DMS53 (cell line): ENCODE measurements at places on chromosomes 1 and 21.

- peak; percentile 82 for DNase-seq
These were observed 119.1 kb downstream of the USP25 start for GRCh38 chr21:15848634-15849560.

DNA sequence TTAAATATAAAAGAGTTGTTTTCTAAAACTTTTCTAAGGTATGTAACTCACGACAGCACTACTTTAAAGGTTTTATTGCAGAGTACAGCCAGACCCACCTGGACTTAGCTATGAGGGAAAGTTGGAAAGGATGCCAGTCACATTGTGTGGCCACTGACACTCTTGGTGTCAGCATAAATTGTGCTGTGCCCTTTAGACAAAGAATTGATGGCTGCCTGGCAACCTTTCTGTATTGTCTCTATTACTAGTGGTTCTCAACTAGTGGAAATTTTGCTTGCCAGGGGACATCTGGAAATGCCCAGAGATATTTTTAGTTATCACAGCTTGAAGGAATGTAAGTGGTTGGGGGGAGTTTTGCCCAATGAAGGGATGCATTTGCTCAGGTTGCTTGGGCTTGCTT lies 117.5 kb upstream of the APP start:
- no peak for DNase-seq

- DNase-seq, result no peak
These were observed 545.2 kb downstream of the LTN1 start for GRCh38 chr21:28447462-28447861.

DNA sequence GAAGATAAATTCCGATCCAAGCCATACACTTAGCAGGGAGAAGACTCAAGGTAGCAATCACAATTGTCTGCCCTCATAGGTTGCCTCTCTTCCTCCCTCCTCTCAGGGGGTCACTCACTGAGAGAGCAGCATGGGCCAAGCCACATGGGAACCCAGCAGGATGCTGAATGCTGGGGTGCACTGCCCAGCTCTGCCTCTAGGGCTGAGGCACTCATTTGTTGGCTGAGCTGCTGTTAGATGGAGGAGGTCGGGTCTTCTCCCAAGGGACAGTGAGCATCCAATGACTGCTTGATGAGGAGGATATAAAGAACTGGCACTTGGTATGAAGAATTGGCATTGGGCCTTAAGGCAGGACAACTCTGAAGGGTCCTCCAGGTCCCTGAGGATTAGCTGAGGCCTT lies 418.8 kb downstream of the SIPA1L2 start:
- peak; percentile 51 for DNase-seq

- DNase-seq, result peak; percentile 77
These were observed 13.9 kb downstream of the PALMD start for GRCh38 chr1:99659755-99660210.

DNA sequence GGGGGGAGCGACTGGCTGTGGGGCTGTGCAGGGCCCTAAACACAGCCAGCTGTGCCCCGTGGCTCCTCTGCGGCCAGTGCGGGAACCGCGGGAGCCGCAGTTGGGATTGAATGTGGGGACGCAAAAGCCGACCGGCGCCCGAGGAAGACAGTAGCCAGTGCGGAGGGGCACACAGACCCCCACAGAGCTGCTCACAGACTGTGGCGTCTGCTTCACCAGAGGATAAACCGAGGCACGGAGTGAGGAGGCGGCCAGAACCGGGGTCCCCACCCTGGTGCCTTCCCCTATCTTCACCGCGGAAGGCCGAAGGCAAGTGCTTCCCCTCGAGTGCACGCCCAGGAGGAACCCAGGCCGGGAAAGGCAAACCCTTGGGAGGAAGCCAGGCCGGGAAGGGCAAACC lies 8.7 kb upstream of the TMEM52 start:
- no peak for DNase-seq

DNA sequence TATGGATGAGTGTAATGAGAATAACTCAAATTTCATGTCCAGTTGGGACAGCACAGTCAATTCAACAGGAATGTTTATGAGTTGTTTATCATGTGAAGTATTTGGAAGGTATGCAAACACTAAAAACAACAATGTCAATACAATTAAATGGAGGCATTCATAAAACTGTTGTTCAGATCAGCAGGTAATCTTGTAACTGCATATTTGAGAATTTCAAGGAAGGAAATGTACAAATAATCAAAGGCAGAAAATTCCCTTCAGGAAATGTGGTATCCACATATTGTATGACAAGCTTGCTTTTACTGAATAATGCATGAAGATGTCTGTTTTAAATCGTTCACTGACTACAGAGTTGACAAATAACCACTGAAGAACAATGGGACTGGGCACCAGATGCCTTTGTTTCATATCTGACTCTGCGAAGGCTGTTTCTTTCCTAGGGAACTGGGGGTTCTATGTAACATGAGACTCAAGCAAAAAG lies 198.3 kb downstream of the LTN1 start:
- DNase-seq, result no peak

- no peak for DNase-seq
These were observed 29.0 kb downstream of the POU2F1 start for GRCh38 chr1:167249702-167250101.

- no peak for DNase-seq
These were observed 302.0 kb downstream of the SIPA1L2 start for GRCh38 chr1:232327899-232328298.

DNA sequence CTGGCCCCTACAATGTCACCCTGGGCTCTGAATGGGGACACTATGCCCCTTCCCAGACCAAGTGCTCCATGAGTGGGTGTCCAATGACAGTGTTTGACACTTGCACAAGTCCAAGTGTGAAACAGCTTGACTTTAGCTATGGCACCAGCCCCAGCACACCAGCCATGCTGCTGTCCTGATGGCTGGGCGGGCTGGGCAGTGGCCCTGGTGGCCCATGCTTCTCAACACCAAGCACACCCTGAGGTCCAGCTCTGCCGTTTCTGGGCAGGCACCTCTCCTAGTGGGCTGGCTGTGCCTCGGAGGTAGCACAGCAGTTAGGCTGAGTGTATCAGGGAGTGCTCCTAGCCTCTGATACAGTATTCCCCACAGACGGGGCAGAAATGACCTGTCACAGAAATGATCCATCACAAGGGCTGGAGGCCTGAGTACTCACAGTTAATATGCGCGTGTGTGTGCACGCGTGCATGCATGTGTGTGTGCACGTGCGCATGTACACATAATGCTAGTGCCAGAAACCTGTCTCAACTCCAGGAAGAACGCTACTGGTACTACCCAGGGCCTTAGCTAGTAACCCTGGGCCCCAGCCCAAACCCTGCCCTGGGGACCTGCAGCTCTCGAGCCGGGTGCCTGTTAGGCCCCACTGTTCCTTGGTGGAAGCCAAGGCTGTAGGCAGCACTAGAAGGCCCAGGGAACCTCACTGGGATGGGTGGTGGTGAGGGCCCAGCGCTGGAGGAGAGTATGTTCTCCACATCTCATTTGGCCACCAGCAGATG lies 134.0 kb downstream of the DMRTB1 start:
- no peak for DNase-seq

DNA sequence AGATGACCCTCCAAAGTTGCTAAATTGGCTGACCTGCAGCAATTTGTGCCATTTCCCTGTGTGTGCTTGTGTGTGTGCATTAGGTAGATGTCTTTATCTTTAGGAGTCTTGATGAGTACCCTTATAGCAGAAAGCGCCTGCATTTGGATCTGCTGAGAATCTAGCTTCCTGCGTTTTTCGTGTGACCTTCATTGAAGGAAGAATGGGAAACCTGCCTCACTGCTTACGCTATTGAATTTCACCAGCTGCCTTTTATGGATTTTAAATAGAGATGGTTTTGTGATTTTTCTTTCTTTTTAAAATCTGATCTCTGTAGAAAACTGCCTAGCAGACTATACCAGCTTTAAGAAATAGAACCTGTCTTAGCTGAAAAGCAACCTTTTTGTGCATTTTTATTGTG lies 124.5 kb downstream of the CACHD1 start:
- DNase-seq, result no peak

GRCh38 chr1:27832762-27833161 lies 2.2 kb downstream of the PPP1R8 start:
- no peak for DNase-seq

GRCh38 chr21:34914239-34914638 lies 134.9 kb downstream of the RUNX1 start:
- DNase-seq, result no peak

GRCh38 chr21:43322805-43323204 lies 104.1 kb downstream of the SIK1 start:
- no peak for DNase-seq

- no peak for DNase-seq
These were observed 280.2 kb downstream of the PTGER3 start for GRCh38 chr1:70767377-70767776.

- no peak for DNase-seq
These were observed 131.8 kb upstream of the SGIP1 start for GRCh38 chr1:66402194-66402593.

- no peak for DNase-seq
These were observed 373.8 kb downstream of the HHAT start for GRCh38 chr1:210702506-210702905.

- no peak for DNase-seq
These were observed 7.3 kb downstream of the PFKL start for GRCh38 chr21:44306936-44307704.

DNA sequence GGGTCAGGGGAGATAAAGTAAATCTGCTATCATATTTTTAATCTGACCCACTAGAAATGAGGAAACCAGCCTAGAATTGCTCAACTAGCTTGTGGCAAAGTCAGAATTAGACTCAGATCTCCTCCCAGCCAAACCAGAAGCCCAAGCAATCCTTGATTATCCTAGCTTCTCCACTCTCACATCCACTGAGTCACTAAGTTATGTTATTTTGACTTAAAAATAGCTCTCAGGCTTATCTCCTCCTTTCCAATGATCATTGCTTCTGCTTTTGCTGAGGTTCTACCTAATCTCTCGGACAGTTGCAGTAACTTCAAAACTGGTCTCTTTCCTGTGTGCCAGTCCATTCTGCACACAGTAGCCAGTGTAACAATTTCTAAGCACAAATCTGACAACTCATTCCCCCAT lies 22.9 kb downstream of the OVAAL start:
- no peak for DNase-seq

DNA sequence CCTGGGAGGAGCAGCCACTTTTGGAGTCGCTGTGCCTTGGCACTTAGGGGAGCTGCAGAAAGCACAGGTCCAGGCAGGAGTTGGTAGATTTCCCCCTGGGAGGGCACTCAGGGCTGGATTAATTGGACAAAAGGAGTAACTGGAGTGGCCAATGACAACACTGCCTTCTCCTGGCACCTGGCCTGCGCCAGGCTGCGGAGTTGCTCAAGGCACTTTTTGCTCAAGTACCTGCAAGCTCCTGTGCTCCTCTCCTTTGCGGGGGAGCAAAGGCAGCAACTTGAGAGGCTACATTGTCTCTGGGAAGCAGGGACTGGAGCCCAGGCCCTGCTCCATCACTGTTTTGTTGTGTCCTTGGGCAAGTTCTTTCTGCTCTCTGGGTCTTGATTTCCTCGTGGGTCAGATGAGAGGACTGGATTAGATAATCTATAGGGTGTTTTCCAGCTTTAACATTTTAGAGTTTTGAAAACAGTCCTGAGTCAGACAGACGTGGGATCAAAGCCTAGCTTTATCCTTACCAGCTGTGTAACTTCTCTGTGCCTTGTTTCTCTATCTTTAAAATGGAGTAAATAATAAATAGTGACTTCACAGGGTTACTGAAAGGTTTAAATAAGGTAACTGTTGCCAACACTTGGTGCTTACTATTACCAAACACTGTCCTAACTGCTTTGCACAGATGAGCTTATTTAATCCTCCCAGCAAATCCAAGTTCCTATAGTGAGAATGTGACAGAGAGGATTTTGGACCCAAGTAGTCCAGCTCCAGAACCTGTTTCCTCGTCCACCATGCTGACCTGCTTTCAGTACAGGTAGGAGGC lies 18.0 kb upstream of the GRHL3 start:
- no peak for DNase-seq

- DNase-seq, result no peak
These were observed 964.6 kb downstream of the BRINP3 start for GRCh38 chr1:189513091-189513490.

DNA sequence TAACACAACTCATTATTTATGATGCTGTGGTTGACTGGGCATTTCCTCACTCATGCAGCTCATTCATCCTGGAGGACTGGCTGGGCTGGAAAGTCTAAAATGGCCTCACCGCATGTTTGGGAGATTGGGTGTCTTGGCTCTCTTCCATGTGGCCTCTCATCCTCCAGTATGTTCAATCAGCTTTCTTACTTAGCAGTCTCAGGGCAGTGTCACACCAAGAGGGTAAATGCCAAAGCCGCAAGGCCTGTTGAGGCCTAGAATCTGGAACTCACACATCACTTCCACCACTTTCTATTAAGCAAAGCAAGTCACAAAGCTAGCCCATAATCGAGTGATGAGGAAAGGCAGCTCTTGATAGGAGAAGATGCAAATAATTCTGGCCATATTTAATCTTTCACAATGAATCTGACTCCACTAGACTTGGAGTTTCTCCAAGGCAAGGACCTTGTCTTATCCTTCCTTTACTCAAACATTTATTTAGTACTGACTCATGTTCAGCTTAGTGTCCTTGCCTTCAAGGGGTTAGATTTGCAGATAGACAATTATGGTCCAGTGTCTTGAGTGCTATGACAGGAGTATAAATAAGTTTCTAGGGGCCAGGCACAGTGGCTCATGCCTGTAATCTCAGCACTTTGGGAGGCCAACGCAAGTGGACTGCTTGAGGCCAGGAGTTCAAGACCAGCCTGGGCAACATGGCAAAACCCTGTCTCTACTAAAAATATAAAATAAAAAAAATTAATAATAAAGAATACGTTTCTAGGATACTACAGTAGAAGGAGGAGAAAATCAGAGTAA lies 45.1 kb downstream of the TMEM53 start:
- DNase-seq, result no peak

DNA sequence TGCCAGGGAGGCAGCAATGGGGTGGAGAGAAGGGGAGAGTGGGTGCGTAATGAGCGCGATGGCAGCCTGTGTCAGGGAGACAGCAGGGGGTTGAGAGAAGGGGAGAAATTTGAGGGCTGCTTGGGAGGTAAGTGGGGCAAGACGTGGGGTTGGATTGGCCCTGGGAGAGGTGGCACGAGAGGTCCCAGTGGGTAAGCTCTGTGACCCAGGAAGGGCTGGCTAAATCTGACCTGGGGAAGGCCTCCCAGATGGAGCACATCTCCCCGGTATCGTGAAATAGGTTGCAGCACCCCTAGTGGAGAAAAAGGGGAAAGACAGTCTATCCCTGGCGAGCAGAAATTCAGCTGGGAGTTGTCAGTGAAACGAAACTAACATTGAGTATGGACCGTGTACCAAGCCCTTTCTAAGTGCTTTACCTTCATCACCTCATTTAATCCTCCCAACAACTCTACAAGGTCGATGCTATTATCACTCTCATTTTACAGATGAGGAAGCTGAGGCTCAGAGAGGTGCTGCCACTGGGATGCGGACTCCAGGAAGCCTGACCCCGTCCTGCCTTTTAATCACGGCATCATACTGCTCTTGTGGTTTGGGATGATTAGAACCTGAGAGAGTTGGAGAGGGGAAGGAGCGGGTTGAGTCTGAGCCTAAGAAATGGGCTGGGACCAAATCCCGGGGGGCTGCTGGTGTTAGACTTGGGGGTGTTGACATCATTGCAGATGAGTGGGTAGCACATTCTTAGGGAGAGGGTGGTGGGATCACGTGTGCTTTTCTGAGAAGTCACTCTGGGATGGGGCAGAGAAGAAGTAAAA lies 56.6 kb upstream of the RPL11 start:
- DNase-seq, result peak; percentile 87

- DNase-seq, result no peak
These were observed 42.1 kb upstream of the EDARADD start for GRCh38 chr1:236351875-236352573.
